ENCODE measurements at places on chromosomes 7 and 10.

GRCh38 chr7:93948106-93948505 lies 26.6 kb downstream of the GNG11 start:
- no peak for DNase-seq

DNA sequence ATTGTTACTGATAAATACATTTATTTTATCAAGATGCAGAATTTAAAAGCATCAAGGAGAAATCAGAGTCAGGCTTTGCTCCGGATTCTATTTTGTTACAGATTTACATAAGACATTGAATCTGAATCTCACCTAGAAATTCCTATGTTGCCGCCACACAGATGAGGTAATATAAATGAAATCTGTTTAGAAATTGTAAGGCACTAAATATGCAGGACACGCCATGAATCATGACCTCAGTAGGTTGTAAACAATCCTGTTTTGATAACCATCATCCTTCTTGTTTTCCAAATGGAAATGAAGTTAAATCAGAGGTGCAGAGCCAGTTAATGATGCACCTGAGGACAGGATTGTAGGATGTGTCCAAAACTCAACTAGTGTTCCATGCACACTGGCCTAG lies 778.0 kb downstream of the MAGI2 start:
- DNase-seq, result no peak

GRCh38 chr10:4947039-4947634 lies 16.1 kb upstream of the AKR1C1 start:
- DNase-seq, result no peak

- no peak for DNase-seq
Observed at GRCh38 chr10:27719052-27719451, 26.6 kb downstream of the MKX start.

DNA sequence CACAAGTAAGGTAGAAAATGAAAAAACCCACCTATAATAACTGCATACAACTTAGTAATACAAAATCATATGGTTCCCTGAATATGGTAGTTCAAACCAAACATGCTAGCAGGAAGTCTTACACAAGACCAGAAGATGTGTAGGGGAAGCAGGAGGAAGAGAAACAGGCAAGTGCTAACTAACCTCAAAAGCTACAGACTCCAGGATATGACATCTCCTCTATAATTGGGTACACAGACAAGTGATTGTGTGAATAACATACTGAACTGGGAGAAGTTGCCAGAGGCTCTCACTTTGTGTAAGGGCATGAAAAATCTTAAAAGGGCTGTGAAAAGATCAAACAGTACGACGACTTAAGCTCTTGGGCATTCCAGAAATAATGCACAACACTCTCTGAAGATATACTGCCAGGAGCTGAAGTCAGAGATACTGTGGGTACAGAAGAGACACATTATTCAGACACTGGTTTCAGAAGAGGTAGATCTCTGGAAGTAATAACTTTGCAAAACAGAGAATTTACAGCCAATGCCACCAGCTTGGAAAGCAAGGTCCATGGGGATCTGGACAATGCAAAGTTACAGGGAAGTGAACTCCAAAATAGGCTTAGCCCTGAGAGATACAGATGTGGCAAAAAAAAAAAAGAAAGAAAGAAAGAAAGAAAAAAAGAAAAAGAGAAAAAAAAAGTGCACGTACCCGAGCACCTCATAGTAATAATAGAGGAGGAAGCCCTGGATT lies 767.2 kb downstream of the TNS3 start:
- no peak for DNase-seq

DNA sequence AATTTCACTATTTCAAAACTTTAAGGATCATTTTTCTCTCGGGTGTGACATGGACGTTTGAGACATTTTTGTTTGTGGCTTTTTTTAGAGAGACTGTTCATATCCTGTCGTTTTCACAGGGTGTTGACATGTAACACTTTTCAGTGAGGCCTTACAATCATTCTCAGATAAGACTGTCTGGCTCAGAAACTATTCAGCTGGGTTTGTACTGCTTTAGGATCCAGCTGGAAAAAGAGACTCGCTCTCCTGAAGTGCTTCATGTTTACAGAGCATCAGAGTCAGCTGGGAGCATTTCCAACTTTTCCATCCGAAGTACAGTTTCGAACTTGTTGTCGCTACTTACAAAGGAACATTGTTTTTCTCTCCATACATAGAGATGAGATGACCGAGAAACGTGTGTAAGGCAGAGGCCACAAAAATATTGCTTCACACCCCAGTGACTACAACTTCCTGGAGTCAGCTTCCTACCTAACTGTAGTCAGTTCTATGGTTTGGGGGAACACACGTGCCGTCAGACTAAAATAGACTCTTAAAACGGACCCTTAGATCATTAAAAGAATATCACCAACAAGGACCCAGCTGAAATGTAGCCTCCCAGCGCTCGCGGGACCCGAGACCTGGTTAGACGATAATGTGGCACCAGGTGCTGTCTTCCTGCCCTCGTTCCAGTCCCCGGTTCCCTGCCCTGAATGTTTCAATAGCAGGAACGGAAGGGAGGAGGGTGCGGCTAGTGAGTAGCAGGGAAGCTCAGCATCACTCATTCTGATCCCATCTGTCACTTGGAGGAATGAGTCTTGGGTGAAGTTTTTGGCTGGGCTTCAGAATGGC lies 78.0 kb downstream of the MKI67 start:
- peak; percentile 60 for DNase-seq

DNA sequence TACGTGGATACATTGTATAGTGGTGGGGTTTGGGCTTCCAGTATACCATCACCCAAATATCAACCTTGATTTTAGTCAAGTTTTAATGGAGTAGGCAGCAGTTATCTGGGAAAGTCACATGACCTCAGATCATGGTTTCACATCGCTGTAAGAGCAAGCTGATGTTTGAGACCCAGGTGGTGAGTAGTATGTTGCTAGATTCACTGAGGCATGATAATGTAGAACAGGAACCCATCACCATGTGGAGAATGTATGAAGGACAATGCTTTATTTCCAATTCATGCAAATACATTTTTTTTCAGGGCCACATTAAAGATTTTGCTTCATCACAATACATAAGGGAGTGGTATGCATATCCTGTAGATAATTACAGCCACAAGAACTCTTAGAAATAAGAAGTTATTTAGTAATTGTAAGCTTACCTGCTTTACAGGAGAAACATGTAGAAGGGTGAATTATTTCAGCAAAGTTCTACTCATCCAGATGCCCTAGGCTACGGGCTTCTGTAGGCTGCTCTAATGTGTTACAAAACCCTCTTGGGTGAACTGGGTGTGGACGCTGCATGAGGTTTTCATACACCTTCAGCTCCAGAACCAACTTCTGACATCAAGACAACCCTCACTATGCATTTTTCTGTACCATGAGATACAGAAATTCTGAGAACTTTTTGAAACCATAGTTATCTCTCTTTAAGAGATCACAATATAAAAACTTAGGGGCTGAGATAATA lies 27.6 kb upstream of the LAMB4 start:
- DNase-seq, result no peak

GRCh38 chr10:3902809-3903410 lies 117.9 kb upstream of the KLF6 start:
- no peak for DNase-seq

DNA sequence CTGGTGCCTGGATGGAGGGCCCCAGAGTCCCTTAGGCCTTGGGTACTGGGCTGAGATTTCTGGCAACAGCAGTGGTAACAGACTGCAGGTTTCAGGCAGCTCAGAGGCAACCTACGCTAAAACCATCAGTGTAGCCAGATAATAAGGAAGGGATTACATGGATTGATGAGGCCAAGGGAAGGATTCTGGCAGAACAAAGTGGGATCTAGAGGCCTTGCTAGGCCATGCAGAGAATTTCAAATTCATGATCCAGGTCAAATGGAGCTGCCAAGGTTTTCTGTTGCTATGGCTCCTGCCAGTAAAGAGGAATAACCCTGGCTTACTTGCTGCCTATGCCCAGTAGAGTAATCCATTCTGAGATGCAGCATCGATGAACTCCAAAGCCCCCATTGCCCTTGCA lies 445.7 kb downstream of the ADRA2A start:
- no peak for DNase-seq

DNA sequence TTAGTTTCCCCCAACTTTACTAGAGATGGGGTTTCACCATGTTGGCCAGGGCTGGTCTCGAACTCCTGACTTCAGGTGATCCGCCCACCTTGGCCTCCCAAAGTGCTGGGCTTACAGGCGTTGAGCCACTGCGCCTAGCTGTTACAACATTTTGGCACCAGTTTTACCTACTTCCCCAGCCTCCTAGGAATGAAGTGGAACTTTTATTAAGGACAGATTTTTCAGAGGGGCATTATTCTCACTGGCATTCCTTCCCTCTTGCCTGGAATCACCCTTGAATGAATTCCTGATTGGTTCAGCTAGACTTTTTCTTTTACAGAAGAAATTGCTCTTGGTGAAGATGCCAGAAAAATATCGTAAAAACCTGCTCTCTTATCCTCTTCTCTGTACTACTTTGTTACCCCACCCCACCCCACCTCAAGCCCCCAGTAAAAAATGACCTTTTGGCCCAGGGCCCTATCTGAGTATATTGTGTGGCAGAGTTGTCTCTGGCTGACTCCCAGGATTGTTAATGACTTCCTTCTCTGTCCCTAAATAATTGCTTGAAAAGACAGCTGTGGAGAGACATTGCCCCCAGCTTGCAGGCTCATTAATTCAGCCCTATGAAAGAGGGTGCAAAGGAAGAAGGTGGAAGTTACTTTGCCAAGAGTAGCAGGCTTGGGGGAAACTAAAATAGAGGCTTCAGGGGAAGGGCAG lies 189.6 kb downstream of the AUTS2 start:
- DNase-seq, result no peak

- no peak for DNase-seq
Observed at GRCh38 chr10:29239569-29240472, 49.0 kb upstream of the LYZL1 start.

DNA sequence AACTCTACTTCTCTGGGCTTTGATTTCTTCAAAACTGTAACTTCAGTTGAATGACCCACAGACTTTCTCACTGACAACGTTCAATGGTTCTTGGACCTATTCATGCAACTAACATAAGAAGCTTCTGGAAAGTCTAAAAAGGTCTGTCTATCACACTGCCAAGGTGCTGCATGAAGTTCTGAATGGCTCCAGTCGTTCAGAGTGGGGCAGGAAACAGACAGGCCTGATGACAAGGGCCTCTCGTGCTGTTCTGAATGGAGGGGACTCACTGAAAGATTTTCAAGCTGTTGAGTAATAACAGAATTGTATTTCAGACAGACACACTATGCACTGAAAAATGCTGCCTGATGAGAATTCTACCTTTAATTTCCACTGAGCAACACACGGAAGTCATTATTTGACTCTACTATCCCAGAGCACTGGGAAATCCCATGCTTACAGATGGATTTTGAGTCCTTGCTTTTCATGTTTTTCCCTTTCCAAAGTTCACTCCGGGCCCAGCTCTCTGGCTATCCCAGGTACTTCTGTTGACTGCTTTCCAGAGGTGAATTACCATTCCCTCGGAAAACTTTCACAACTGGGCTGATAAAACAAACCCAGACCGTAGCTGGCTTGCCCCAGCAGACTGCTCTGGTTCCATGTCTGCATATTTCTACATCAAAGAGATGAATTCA lies 204.9 kb upstream of the FRMD4A start:
- DNase-seq, result no peak

- DNase-seq, result no peak
Observed at GRCh38 chr10:78255796-78256638, 222.4 kb downstream of the RPS24 start.

- no peak for DNase-seq
Observed at GRCh38 chr7:87517136-87517815, 41.8 kb upstream of the ABCB4 start.

- peak; percentile 39 for DNase-seq
Observed at GRCh38 chr7:76515999-76516443, 5.7 kb downstream of the UPK3B start.

GRCh38 chr10:117360016-117360415 lies 15.2 kb downstream of the PDZD8 start:
- DNase-seq, result no peak

GRCh38 chr7:42914421-42915045 lies 2.7 kb upstream of the C7orf25 start:
- no peak for DNase-seq

DNA sequence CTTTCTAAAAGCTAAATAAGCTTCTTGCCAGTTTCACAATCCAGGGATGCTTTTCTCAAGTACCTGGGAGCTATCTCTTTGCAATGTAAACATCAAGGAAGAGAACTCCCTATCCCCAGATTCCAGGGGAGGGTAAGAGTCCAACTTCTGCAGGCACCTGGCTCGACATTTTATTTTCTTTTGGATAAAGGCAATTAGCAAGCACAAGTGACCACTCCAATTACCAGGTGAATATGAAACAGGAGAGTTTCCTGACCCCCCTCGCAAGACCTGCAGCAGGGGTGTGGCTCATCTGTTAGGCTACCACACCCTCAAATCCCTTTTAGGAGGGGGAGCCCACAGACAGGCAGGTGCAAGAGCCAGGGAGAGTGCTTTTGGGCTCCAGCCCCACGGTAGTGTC lies 28.6 kb upstream of the LANCL2 start:
- no peak for DNase-seq

GRCh38 chr7:49037346-49038210 lies 113.2 kb downstream of the CDC14C start:
- no peak for DNase-seq

- no peak for DNase-seq
Observed at GRCh38 chr7:18515067-18515466, 19.5 kb downstream of the HDAC9 start.

GRCh38 chr10:29326886-29327745 lies 38.2 kb downstream of the LYZL1 start:
- no peak for DNase-seq

DNA sequence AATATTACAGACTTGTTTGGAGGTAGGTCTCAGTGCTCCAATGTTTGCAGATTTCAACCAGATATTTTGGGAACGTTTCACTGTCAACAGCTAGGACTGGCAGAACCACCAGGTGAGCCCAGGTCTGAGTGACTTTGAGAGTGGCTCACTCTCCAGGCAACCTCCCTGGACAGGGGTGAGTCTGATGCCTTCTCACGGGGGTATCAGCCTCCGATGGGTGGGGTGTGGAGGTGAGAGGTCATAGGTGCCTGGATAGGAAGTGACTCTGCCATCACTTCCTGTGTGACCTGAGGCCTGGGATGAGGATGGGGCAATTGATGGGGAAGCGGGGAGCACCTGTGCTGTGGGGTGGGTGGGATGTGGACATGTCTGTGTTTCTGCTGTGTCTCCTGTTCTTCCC lies 4.6 kb downstream of the AZGP1 start:
- no peak for DNase-seq

DNA sequence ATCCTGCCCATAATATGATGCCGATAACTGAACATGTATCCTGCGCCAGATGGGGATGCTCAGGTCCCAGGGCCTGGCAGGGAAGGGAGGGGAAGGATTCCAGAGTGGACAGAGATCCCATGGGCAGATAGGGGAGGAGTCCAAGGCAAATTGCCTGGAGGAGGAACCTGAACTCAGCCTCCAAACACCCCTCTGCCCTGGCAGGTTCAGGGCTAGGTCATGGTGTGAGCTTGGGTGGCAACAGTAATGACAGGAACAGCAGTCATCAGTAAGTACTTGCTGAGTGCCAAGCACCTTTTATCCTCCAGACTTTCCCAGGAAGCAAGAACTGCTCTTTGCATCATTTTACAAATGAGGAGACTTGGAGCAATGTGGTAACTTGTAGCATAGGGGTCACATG lies 3.8 kb upstream of the PALD1 start:
- no peak for DNase-seq

All from CD4-positive, alpha-beta T cell treated with Interferon alpha-2 for 1 hour (primary cell).